Stimulated activated CD8-positive, alpha-beta memory T cell treated with anti-CD3 and anti-CD28 coated beads, Interleukin-2, amount 100 ng/mL, for 1 hour (primary cell): ENCODE measurements at places on chromosomes 5 and 9.

DNA sequence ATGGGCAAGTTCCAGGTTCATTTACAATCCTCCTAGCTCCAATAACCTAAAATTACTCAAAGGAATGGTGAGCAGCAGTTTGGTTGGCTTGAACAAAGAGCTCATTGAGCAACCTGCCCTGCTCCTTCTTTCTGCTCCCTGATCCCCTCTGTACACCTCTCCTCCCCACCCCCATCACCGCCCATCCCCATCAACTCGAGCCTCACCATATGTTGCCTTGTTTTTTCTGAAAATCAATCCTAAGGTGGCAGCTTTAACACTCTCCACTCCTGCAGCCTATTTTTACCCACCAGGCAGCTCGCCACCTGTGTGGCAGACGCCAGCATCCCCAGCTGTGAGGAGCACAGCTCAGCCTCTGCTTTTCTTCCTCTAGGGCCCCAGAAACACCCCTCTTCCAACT, 533.4 kb upstream of the BRINP1 start:
- no peak for DNase-seq

GRCh38 chr9:78300209-78300608, 3.3 kb downstream of the PSAT1 start:
- no peak for DNase-seq

- DNase-seq = no peak
Measured at GRCh38 chr5:41921874-41922273, 3.2 kb upstream of the FBXO4 start.

- no peak for DNase-seq
Measured at GRCh38 chr5:133193794-133194193, 142.0 kb downstream of the HSPA4 start.

- DNase-seq = no peak
Measured at GRCh38 chr5:151724360-151724759, 34.1 kb downstream of the ATOX1 start.

- DNase-seq = no peak
Measured at GRCh38 chr5:179319741-179320281, 25.4 kb downstream of the ADAMTS2 start.

DNA sequence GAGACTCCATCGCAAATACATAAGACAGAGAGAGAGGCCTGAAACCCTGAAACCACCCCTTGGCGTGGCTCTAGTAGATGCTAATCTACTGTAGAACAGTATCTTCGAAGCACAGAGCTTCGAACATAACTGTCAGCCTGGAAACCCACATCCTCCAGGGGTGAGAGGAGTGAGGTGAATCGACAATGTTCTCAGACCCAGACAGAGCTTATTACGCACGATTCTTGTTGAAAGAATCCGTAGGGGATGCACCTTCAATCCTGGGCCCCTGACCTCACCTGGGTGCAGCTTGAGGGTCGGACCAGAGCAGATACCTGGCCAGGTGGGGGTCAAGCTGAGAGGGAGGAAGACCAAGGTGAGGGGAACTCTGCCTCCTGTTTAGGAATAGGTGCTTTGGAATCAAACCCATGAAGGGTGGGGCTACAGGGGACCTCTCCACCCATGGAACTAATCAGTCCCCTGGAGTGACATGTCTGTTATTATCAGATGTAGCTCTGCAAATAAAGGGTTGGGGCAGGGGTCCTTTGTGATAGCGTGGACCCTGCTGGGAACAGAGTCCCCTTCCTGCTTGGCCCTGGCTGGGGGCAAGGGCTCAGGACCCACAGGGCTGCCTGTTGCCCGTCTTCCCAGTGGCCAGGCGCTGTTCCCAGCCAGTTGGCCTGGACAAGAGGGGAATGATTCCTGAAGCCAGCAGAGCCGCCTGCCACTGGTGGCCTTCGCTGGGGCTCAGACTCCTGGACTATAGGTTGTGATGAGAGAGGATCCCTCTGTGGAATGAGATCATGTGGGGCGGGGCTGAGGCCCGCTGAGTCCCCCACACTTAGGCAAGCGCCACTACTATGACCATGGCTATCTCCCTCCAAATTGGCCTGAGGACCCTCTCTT, 41.2 kb downstream of the DBH start:
- DNase-seq = peak; percentile 24

- DNase-seq = no peak
Measured at GRCh38 chr9:75120686-75121085, 32.4 kb downstream of the OSTF1 start.

DNA sequence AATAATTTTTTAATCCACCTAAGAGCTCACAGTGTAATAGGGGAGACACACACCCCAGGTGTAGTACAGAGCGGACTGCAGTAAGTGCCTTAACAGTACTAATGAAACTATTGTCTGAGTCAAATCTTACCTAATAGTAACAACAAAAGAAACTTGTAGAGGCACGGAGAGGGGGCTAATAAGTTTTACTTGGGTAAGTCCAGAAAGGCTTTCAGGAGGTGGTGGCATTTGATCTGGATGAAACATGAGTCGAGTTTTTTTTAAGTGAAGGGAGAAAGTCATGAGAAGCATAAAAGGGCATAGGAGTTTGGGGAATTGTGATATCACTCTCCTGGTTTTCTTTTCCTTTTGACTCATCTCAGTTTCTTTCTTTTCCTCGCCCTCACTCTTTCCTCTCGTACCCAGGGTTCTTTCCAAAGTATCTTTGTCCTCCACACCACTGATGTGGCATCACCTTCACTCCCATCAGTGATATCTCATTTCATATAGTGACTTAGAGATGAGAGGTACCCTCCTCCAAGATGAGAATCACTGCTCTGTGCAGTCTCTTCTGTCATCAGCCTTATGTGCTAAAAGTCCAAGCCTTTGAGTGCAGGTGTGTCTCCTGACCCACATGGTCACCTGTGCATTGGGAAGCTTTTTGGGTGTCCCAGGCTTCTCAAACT, 2.0 kb downstream of the CTNNA1 start:
- DNase-seq = no peak

- DNase-seq = no peak
Measured at GRCh38 chr9:127507751-127508648, 56.7 kb downstream of the LRSAM1 start.

DNA sequence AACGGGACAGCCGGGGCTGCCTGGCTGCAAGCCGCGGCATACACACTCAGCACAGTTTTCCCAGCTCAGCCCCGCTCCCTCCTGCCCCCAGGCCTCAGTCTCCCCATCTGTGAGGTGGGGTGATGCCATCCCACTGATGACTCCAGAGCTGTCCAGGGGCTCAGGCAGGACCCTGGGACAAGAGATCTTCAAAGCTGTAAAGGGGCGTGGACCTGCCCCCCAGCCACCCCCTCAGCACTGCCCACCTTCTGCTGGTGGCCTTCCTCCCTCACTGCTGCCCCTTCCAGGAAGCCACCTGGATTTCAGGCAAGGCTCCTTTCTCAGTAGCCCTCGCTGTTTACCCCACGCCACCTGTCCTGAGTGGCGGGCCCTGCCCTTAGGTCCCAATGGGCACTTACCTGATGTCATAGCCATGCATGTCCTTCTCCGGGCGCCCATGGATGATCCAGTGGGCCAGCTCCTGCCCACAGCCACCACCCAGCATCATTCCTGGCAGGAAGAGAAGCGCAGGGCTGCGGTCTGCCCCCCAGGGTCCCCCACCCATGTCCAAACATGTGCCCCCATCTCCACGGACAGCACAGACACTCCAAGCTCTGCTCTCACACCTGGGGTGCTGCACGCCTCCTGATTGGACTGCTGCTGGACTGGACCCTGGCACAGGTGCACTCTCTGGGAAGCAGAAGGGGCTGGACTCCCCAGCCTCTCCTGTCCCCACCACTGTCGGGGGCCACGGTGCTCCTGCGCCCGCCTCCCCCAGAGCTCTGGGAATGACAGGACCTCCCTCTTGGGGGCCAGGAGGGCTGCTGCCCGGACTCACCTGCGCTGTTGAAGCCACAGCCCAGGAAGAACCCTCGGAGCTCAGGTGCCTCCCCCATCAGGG, 25.7 kb downstream of the SARDH start:
- no peak for DNase-seq

GRCh38 chr9:90188656-90189055, 454.0 kb downstream of the DIRAS2 start:
- DNase-seq = no peak

DNA sequence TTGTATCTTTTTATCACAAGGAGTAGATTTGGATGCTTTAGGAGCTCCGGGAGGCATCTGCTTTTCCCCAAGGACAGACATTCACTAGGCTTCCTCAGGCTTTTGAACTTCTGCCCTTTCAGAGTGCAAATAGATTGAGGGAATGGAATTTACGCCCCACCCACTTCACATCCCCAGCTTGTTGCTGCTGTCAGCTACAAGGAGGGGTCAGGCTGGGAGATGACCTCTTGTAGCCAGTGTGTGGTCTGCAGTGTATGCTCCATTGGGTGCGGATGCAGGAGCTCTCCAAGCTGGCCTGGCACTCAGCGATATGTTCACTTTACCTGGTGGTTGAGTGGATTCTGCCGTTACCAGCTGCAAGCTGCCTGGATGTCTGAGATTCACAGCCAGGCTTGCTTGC, 6.4 kb downstream of the TNFSF15 start:
- DNase-seq = no peak

- peak; percentile 13 for DNase-seq
Measured at GRCh38 chr5:32329395-32329834, 16.7 kb upstream of the MTMR12 start.

GRCh38 chr9:134552349-134552990, 89.1 kb upstream of the COL5A1 start:
- no peak for DNase-seq

DNA sequence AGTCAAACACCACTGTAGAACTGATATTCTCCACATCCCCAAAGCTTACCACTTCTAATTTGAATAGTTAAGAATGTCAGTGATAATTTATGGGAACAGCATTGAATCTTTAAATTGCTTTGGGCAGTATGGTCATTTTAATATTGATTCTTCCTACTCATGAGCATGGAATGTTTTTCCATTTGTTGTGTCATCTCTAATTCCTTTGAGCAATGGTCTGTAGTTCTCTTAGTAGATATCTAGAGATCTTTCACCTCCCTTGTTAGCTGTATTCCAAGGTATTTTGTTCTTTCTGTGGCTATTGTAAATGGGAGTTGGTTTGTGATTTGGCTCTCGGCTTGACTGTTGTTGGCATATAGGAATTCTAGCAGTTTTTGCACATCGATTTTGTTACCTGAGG, 1341.8 kb upstream of the CDH9 start:
- no peak for DNase-seq

- DNase-seq = no peak
Measured at GRCh38 chr9:107243742-107244141, 39.3 kb upstream of the RAD23B start.

- no peak for DNase-seq
Measured at GRCh38 chr5:83714810-83715209, 5.8 kb downstream of the HAPLN1 start.

DNA sequence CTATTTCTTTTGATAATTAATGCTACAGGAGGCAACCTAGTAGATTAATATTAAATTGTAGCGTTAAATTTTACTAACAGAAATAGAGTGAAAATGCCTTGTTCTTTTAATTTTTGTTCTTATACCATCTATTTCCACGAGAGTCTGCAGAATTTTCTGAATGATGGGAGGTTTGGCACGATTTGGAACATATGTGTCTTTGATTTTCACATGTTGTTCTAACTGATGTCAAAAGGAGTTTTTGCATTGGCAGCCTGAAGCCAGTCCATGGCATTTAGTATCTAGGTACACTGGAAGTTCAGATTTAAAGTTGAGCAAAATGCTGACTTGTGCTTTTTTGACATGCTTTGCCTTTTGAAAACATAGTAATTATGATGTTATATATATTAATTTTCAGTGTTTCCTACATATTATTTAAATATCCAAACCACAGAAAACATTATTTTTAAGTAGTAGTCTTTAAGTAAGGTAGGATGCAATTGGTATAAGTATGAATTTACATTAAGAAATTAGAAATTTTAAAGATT, 103.0 kb downstream of the PBX3 start:
- no peak for DNase-seq

DNA sequence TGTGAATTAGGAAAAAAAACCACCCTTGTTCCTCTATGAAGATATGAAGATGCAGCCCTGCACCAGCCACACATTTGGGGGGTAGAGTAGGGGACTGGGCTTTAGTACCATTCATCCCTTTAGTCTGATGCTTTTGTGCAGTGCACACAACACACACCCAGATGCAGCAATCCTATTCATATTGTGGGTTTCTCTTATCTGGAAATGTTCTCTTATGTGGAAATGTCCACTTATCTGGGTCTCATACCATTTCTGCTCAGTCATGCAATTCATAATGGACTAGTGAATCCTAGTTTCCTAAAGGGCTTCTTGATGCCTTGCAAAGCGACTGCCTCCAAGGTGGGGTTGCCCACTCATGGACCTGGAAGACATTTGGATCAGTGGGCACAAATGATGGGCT, 47.8 kb downstream of the C9orf152 start:
- no peak for DNase-seq

- DNase-seq = no peak
Measured at GRCh38 chr5:128974567-128974966, 9.3 kb downstream of the SLC27A6 start.

DNA sequence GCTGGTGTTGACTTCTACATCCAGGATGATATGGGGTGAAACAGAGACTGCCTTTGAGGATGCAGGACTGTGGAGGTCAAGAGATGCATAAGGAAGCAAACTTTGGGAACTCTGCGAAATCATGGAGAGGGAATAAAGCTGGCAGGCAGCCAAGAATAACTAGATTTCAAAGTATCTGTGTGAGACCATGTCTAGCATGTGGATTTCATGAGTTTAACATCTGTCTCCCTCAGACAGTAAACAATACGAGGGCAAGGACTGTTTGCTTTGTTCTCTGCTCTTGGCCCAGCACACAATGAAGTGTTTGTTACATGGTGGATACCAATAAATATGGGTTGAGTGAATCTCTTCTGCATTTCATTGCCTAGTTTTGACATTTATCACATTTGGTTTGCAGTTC, 71.3 kb downstream of the RASEF start:
- DNase-seq = no peak

DNA sequence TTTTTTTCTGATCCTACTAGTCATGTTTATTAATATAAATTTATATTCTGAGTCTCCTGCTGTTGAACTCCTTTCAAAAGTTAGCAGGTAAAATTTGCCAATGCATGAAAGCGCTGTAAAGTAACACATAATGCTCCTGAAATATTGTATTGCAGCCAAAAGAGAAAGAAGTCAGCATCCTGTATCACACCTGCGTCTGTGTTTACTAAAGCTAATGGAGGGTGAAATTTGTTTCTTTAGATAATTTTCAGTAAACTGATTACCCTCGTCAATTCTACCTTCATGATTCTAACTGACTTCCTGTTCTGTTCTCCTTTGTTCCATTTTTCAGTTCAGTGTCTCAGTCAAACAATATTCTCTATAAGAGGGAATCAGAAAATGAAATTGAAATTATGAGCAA, 415.4 kb downstream of the CDH9 start:
- DNase-seq = no peak

GRCh38 chr5:172064358-172064757, 57.9 kb upstream of the FBXW11 start:
- no peak for DNase-seq

DNA sequence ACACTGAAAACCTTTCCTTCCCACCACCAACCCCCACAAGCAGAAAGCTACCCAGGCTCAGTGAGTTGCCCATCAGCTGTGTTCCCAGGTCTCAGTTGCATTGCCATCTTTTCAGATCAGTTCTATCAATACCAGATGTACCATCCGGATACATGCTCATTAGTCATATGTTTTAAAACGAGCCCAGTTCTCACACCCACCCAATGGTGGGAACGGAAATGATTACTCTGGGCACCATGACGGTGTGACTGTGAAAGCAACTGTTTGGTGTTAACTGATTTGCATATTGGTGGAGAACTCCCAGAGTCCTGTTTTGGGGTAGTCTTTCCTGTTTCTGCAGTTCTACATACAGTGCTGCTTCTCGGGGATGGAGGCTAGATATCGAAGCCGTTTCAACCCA, 212.3 kb downstream of the TRIM36 start:
- DNase-seq = no peak
